ENCODE measurements at places on chromosomes 3 and 15. TPM values are rescaled to one million over a fixed set of nuclear protein-coding genes. Genes with fewer than 3 reads are reported as not detected.

The SERPINI2 gene
- not detected for total RNA-seq

- peak; percentile 72 for DNase-seq
Measured at GRCh38 chr15:52137432-52138357, 25.1 kb upstream of the BCL2L10 start.

The MAP2K1 gene
- 75.4 TPM for total RNA-seq

DNA sequence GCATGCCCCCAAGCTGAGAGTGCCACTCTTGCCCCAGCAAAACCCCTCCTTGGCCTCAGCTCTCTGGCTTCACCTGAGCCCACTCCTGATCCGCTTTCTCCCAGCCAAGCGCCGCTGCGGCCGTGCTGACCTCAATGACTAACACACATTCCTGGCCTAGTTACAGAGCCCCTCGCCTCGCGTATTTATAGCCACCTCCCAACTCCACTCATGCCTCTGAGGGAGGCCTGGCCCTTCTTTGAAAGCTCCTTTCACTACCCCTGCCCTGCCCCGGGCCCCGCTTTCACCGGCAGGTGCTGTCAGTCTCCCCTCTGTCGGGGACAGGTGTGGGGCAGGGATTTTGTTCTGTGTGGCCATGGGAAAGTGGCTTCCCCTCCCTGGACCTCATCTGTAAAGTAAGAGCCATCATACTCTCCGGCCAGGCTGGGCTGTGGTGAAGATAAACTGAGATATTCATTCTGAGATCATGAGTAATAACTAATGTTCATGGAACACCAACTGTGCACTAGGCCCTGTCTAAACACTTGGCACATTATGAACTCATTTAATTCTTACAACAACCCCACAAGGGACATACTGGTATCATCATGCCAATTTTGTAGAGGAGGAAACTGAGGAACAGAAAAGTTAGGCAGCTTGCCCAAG lies 13.2 kb upstream of the ATP2B2 start:
- peak; percentile 85 for DNase-seq

DNA sequence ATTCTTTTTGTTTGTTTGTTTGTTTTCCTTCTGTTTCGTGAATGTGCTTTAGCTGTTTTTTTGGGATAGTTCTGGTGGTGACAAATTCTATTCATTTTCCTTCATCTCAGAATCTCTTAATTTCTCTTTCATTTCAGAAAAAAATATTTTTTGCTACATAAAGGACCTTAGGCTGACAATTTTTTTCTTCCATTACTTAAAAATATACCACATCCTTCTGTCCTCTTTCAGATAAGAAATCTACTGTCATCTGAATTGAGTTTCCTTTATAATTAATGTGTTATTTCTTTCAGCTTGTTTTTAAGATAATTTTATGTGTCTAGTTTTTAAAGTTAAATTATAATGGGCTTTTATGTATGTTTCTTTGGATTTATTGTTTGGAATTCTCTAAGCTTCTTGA lies 47.6 kb downstream of the IL16 start:
- no peak for DNase-seq

The SLCO2A1 gene
- 40.1 TPM for total RNA-seq

The DNASE1L3 gene
- total RNA-seq, result 5.1 TPM

The CISH gene
- total RNA-seq, result 56.2 TPM

- no peak for DNase-seq
Measured at GRCh38 chr3:149450281-149450680, 24.2 kb upstream of the TM4SF4 start.

DNA sequence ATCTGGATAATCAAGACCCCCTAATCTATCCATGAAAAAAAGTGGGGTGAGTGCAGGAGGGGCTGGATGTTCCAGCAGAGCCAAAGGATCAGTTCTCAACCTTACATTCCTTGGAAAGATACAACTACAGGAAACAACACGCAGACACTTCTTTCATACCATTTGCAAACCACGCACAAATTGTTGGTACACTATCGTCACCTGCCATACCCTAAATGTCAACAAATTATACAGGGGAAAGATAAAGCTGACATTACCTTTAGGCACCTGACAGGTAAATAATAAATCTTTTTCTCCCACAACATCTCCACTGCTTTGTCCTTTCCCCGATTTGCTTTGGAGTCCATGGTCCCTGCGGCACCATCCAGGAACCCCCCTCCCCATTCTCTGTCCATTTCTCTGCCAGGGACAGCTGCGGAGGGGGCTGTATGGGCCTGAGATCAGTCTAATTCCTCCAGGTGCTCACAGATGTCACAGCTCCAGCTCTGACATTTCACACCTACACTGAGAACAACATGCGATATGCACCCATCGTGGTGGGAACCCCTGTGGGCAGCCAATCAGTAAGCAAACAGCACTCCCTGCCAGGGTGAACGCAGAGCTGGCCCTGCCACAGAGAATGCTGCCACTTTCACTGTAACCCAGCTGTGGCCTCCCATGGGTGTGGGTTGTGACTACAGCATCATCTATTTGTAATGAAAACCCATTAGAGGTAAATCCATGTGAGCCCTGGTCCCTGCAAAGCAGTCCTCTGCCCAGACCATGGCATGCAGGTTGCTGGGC lies 37.7 kb upstream of the BCL2L10 start:
- DNase-seq, result no peak

- no peak for DNase-seq
Measured at GRCh38 chr3:191026746-191027145, 164.3 kb upstream of the GMNC start.

GRCh38 chr3:106381939-106382335 lies 513.1 kb upstream of the CBLB start:
- DNase-seq, result no peak

The FSD2 gene
- total RNA-seq, result not detected

The QARS1 gene
- 167 TPM for total RNA-seq

The GPR62 gene
- total RNA-seq, result not detected

- DNase-seq, result no peak
Measured at GRCh38 chr3:58576716-58577115, 475 bp downstream of the FAM107A start.

DNA sequence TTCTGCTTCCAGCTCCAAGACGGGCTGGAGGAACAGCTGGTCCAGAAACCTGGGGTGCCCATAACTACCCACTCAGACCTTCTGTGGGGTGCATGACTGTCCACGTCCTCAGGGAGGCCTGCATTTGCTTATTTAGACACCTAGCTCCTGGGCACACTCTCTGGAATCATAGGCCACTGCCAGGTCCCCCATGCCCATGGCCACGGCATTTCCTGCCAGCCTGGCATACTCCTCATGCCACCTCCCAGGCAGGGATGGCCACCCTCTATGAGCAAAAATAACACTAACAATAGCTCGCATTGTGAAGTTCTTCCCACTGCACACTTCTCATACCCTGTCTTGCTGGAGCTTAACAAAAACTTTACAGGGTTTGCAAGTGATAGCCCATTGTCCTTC lies 166.9 kb upstream of the TPM1 start:
- DNase-seq, result no peak

The KBTBD13 gene
- not detected for total RNA-seq

DNA sequence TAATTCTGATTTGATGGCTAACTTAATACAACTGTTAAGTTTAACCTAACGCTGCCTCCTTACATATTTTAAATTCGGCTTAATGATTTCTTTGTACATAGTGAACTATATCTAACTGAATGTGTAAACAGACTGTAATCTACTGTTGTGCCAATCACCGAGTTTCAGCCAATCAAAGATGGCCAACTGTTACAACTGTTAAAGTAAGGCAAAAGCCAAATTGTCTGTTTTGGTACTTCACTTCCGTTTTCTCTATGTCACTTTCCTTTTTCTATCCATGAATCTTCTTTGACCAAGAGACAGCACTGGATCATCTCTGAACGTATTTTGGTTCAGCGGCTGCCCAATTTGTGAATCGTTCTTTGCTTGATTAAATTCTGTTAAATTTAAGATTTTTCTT lies 137.0 kb downstream of the LMLN start:
- DNase-seq, result no peak

DNA sequence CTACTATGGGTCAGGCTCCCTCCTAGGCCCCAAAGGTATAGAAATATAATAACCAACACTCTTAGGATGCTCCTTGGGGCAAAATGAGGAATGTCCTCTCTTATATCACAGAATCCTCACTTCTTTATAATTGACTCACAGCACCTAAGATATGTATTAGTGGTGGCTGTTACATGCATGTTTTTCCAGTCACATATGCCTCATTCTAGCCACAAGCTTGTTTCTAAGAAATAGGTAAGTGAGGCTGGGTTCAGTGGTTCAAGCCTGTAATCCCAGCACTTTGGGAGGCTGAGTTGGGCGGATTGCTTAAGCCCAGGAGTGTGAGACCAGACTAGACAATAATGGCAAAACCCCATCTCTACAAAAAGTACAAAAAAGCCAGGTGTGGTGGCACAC lies 57.9 kb upstream of the PSMD6 start:
- DNase-seq, result no peak

GRCh38 chr3:50278880-50279224 lies at the start of gene LSMEM2:
Gene LSMEM2 (plus strand): TSS chr3:50279087. CDS start chr3:50279114, 27 bp downstream.
- DNase-seq, result no peak

DNA sequence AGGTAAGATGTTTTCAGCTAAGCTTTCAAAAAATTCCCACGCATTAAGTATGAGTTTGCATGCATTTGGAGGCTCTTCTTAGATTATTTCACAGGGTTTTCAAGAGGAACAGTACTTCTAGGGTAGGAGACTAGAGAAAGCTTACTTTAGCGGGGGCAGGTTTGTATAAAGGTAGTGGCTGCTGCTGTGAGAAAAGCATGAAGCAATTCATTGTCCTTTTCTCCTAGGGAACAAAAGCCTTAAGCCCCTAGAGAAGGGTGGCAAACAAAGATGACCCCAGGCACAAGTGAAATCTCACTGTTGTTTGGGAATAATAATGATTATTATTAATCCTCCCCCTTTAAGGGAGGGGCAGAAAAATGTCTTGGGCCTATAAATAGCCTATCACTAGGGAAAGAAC lies 310.7 kb downstream of the DIPK2A start:
- no peak for DNase-seq

DNA sequence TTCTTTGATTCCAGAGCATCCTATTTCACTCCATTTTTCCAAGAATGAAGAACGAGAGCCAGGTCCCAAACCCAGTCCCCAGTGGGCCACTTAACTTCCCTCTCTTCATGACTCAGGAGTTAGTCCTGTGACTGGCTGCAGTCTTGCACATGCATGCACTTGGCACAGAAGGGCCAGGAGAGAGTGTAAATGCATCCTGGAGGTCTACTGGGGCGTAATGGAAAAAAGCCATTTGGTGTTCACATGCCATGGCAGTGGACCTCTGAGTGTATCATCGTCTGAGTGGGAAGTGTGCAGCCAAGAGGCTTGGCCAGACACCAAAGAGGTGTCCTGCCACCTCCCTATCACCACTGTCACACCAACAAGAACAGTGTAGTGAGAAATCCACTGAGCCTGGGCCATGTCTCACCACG lies 15.1 kb upstream of the RFTN1 start:
- DNase-seq, result no peak

- DNase-seq, result no peak
Measured at GRCh38 chr15:90497376-90497775, 32.3 kb upstream of the CRTC3 start.

The IVD gene
- 45.3 TPM for total RNA-seq

DNA sequence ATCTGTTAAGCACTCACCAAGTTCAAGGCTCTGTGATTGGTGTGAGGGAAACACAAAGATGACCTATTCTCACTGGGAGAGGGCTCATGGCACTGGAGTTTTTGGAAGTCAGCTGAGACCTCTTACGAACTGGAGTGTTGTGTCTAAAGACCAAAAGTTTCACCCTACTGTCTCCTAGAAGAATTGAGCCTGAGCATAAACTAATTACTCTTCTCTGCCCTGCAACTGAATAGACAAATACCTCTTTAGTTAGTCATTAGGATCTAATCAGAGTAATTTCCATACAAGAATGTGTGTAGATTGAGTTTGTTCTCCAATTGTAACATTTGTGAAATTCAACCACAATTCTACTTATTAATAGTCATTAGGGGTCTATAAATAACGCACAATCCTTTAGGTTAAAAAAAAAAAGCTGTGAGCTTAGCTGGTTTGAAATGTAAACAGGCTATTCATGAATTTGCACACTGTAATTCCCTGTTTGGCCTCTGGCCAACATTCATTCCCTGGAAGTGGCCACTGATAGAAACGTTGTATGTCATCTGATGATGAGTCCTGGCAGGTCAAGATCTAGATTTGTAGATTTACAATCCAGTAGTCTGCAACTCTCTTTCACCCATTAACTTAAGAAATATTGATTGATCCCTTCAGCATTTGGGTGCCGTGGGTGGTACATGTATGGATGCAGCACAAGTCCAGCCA lies 76.8 kb upstream of the SOX14 start:
- no peak for DNase-seq

- no peak for DNase-seq
Measured at GRCh38 chr15:57614241-57614640, 22.5 kb downstream of the MYZAP start.

The CEMIP gene
- total RNA-seq, result 5.9 TPM

The CLDN1 gene
- 0.10 TPM for total RNA-seq

DNA sequence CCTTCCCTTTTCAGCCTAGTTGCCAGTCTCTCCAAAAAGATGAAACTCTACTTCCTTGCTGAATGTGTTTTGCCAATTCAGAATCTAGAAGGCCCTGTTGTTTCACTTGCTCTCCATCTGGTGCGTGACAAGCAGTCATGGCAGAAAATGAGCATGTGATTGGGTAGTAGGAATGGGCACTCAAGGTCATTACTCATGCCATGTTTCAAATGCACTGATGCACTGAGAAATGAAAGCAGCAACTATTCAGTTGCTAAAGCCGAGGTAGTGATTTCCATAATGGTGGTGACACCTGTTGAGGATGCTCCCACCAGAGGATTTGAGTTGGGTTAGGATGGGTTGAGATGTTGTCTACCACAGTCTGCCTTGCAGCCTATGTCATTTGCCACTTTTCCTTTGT lies 12.7 kb downstream of the ZBTB38 start:
- no peak for DNase-seq

DNA sequence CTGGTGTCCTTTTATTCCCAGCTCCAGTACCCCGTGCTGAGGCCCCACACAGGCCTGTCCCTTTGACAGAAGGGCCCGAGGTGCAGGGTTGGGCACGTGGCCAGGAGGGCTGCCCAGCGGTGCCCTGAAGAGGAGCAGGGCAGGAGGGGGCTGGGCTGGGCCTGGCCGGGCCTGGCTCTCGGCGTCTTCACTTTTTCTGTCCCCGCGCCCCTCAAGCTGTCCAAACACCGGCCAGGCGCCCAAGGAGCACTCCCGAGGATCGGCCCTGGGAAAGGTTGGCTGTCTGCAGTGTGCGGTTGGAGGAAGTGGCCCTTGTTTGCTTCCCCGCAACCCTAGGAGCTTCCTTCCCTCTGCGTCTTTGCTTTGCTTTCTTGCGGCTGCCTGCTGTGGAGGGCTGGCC lies 84.1 kb downstream of the WNT7A start:
- no peak for DNase-seq

- DNase-seq, result no peak
Measured at GRCh38 chr15:52765785-52766184, 24.4 kb downstream of the ONECUT1 start.

The RBP2 gene
- 5.3 TPM for total RNA-seq

GRCh38 chr3:46090161-46090591 lies 62.9 kb upstream of the XCR1 start:
- DNase-seq, result no peak

The DPPA2 gene
- total RNA-seq, result not detected

The ST3GAL6 gene
- total RNA-seq, result 9.4 TPM

GRCh38 chr15:40739854-40740253 lies 15.2 kb downstream of the RMDN3 start:
- no peak for DNase-seq

- no peak for DNase-seq
Measured at GRCh38 chr15:38671006-38671387, 106.4 kb upstream of the RASGRP1 start.

The DNAH1 gene
- total RNA-seq, result 9.9 TPM

All from mesenteric fat pad (tissue), 1 donor.